Activated CD4-positive, alpha-beta T cell treated with anti-CD3 and anti-CD28 coated beads for 24 hours (primary cell): ENCODE measurements at places on chromosomes 11 and 22.

GRCh38 chr22:48106715-48107259 is 1344.3 kb downstream of the TBC1D22A start:
- no peak for DNase-seq

DNA sequence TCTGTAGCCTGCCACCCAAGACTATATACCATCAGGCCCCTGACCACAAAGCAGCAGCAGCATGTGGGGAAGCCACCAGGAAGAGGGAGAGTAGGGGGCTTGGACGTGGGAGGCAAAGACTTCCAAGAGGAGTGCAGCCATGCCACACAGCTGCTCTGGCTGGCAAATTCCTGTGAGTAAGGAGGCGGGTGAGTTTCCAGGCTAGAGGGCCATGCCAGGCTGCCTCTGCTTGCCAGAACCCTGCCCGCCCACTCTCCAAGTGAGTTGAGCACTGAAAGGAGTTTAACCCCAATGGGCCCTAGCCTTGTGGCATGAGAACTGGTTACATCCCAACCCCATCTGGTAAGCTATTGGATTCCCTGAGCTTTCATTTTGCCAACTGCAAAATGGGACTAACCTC is 4.7 kb upstream of the DGAT2 start:
- no peak for DNase-seq

DNA sequence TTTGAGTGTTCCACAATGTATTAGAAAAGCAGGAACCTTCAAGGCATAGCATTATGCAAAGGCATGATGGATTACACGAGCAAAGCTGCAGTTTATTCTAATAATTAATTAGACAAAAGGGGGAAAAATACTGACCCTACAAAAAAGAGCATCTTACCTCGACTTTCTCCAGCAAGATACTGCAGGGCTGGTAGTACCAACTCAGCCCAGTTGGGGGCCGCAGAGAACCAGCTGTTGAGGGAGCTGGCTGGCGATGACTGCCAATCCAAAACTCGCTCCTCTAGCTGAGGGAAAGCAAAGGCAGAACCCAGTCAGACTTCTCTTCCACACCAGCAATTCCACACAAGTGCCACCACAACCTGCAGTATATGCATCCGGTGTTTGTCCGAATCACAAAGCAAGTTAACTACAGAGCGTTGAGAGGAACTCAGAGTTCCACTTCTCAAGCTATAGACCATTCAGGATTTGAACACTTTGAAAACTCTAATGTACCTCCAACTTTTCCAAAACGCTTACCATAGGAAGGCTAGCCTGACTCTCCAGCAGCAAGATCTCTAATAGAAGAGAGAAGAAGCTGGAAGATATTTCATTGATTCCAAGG is 13.7 kb downstream of the NFRKB start:
- DNase-seq: peak; percentile 11

DNA sequence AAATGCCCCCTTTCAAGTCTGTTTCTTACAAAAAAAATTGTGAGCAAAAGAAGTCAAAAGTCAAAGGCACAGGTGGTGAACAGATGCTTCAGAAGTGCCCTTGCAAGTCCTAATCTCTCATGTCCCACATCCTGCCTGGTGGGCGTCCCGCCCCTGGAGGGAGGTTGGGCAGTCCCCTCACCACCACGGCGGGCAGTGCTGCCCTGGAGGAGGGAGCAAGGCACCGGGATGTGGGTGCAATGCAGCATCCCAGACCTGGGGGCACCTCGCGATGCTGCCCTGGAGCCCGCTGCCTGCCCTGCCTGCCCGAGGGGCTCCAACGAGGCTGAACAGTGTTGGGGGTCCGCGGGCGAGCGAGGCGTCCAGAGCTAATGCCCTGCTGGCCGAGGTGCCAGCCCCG is 15.9 kb downstream of the MRGPRG start:
- no peak for DNase-seq

DNA sequence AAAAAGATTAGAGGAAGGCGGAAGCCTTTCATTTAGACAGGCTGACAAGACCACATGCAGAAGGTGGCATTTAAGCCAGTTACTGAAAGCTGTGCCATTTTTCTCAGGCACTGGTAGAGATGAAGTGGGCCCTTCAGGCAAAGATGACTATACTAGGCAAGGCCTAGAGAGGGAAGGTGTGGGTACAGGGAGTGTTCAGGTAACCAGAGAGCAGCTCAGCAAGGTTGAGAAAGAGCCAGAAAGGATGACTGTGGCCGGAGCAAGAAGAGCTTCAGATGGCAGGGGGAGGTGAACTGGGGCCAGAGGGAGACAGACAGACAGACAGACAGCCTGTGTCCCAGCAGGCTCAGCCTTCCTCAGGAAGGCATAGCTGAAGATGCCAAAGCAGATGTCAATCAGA is 88.1 kb upstream of the NARS2 start:
- no peak for DNase-seq

DNA sequence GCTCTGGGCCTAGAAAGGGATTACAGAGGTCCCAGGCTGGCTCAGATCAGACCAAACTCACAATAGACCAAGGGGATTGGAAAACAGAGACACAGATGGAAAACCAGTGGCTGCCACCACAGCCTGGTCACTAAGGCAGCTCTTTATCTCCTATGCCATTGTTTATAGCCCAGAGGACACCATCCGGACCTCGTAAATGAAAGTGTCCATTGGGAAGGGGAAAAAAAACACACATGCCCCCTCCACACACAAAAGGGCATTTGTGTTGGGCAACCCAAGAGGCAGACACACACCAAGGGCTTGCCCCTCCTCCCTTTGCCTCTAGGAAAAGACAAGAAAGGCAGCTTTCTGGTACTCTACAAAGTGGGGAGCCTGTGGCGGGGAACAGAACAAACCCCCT is 85.9 kb downstream of the GAB2 start:
- DNase-seq: no peak

GRCh38 chr11:91926965-91927364 is 297.7 kb upstream of the FAT3 start:
- DNase-seq: no peak

GRCh38 chr11:112995423-112996090 is 34.3 kb downstream of the NCAM1 start:
- DNase-seq: no peak
